NB4 (cell line): ENCODE measurements at places on chromosomes 1 and 21.

DNA sequence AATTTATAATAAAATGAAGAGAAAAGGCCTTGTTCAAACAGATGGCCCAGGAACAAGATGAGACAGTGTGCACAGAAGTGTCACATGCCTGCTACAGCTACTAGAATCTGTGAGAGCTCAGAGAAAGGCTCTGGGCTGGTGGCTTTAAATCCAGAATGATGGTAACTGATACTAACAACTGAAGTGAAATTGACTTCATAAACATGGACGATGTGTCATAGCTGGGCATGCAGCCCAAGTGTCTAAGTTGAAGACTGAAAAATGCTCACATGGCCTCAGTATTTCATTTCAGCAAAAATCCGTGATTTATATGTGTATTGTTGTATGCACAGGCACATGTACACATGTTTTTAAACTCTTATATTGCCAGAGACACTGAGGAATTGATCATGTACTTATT, 208.3 kb upstream of the RUNX1 start:
- no peak for DNase-seq

DNA sequence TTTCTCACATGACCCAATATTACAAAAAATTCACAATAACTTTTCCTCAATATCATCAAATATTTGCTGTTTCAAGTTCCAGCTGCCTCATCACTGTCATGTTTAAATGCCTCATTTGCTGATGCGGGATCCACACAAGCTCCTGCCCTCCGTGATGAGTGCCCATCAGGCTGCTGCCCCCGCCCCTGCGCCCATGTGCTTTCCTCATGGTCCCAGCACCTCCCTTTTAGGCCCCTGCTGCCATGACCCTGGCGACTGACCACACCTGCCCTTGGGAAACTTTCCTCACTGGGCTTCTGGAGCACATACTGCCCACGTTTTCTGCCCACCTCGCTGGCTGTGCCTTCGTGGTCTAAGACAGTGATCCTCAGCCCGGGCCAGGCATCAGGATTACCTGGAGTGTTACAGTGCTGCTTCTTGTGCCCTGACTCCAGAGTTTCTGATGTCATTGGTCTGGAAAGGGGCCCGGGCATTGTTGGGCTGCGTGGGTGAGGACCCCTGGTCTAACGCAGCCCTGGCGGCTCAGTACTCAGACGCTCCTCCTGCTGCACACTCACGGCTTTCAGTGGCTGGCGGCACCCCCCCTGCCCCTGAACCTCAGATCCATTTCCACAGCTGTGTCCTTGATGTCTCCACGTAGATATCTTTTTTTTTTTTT, 20.5 kb downstream of the PLEKHM2 start:
- DNase-seq, result no peak

DNA sequence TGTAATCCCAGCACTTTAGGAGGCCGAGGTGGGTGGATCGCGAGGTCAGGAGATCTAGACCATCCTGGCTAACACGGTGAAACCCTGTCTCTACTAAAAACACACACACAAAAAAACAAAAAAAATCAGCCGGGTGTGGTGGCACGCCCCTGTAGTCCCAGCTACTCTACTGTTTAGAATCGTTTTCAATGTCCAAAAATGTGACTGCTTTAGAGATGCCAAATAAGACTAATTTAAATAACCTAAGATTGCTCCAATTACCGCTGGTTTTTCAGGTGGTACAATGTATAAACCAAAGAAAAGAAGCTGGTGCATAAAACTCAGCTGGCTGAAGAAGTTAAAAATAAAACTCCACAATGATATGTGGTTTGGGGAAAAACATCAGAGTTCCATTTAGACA, 132.0 kb downstream of the RERE start:
- DNase-seq, result no peak

DNA sequence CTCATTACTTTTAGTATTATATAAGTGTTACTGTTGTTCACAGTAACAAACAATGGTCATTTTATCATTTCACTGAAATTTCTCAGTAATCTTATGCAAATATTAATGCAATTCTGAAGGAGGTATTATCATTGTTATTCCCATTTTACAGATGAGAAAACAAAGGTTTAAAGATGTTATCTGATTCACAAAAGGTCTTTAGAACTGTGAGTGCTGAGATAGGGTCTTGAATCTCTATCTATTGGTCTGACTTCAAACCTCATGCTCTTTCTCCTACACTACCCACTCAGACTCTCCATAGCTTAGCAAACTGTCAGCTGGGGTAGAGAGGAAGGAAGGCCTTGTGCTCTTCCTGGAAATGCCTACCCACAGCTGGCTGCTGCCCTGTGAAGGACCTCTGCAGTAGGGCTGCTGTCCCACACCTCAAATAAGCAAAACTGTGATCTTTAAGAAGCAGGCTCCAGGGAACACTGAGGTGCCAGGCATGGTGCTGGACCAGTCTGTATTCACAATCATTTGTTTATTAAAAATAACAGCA, 6.2 kb upstream of the OSCP1 start:
- no peak for DNase-seq

DNA sequence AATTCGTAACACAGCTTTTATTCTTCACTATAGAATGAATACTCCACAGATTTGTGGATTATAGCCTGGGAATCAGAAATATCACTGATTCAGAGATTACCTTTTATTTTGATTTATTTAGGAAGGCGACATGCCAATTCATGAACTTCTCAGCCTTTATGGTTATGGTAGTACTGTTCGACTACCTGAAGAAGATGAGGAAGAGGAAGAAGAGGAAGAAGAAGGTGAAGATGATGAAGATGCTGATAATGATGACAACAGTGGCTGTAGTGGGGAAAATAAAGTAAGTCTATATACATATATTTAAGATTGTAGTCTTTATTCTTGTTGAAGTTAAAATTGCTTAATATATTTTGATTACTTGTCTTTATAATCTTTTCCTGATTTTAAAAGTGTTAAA, 33.1 kb downstream of the MIER1 start:
- no peak for DNase-seq

GRCh38 chr1:203461717-203462116, 13.9 kb upstream of the PRELP start:
- no peak for DNase-seq

DNA sequence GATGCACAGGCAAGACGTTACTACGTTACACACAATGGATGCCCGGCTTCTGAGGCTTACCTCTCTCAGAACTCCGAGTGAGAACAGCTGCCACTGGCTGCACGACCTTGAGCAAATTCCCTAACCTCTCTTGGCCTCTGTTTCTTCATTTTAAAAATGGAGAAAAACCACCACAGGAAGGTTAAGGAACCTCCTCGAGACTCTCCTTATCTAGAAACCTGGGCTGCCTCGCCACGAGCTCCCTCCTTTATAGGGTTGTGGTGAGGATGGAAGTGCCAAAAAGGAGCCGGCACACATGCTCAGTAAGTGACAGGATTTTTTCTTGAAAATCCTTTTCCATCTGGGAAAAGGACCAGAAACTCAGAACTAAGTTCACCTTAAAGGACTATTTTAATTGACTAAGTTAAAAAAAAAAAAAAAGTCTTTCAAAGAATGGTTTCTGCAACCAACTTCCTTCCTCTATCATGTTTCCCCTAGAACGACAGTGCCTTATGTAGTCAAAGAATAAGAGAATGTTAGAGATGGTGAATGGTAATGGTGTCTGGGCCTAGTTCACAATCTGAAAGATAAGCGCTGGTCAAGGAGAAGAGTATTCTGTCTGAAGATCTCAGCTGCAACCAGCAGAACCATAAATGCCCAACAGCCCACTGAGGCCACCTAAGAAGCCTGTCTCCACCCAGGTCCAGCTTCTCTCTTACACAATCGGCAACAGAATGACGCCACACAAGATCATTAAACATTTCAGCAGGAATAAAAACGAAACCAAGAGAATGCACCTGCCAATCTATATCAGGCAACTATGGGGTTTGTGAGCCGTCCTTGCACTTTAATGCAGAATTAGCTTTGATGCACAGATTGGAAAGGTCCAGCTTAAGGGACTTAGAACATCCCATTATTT, 64.9 kb downstream of the SLC45A1 start:
- peak; percentile 62 for DNase-seq
